ENCODE measurements at places on chromosomes 11 and 22.

DNA sequence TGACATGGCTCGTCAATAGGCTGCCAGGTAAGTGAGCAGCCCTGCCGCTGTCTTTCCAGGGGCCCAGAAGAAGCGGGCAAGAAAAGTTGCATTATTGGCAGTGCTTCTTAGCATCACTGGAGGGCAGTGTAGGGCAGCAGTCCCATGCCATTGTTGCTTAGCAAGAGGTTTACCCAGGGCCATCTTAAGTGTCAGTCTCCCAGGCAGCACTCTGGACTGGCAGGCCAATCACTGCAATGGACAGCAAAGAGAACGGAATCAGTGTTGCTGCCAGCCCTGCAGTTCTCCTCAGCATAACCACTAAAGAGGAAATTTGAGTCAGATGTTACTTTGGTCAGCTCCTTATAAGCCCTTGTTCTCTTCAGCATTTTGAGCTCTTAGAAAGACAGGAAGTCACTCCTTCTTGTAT, 13.4 kb upstream of the GRK2 start:
- no peak for DNase-seq

- DNase-seq: no peak
Measured at GRCh38 chr11:125235071-125235471, 70.5 kb downstream of the PKNOX2 start.

GRCh38 chr11:134063991-134064747, 4.7 kb upstream of the JAM3 start:
- DNase-seq: no peak

DNA sequence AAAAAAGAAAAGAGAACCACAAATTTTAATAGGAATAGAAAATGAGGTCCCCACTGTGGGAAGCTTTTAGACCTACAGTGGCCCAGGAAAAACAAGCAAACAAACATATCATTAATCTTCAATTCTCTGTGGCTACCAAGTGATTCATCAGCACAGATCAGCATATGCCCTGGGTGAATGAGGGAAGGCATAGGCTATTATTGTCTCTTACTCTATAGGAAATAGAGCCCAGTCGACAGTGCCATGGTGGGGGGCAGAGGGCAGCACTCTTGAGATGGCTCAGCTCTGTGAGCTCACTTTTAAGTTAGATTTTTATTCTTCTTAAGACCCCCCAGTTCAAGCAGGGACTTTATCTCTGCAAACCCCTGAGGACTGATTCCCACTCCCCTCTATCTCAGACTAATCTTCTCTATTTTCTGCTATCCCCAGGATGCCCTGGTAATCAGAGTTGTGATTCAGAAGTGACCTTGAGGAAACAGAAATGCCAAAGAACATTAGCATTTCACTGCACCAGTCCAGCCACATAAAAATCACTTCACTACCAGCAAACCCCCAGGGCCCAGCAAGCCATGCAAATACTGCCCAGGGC, 9.5 kb upstream of the FEZ1 start:
- DNase-seq: no peak

- no peak for DNase-seq
Measured at GRCh38 chr11:3905080-3905953, 49.9 kb downstream of the STIM1 start.

DNA sequence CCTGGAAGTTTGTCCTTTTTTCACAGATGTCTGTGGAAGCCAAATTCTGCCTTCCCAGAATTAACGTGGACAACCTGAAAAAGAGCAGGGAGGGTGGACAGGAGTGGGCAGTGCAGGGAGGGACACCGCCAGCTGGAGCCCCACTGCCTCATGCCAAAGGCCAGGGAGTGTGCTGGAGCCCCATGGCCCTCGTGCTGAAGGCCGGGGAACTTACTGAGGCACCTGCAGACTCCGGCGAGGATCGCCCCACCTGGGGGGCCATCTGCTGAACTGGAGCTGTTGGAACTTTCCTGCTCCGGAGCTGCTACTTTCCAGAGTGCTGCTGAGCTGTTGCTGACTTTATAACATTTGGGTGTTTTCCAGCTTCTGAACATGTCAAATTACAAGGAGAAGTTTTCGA, 35.2 kb downstream of the MOV10L1 start:
- no peak for DNase-seq
